ENCODE measurements at places on chromosomes 3 and 15.

- DNase-seq = peak; percentile 51
Measured at GRCh38 chr15:80982205-80982604, 7.4 kb downstream of the MESD start.

DNA sequence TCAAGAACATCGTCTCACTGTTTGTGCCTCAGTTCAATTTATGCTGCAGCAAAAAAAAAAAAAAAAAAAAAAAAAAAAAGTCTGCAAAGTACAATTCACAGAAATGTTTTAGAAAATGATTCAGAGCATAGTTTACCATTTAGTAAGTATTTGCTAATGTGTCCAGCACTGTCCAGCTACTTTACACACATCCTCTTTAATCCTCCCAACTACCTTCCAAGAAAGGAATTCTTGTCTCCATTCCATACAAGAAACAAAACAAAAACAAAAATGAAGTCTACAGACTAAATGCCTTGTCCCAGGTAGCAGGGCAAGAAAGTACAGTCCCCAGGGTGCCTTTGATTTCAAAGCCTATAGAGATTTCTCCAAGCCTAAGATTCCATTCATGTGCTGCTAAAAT, 38.9 kb upstream of the SNTN start:
- DNase-seq = no peak

DNA sequence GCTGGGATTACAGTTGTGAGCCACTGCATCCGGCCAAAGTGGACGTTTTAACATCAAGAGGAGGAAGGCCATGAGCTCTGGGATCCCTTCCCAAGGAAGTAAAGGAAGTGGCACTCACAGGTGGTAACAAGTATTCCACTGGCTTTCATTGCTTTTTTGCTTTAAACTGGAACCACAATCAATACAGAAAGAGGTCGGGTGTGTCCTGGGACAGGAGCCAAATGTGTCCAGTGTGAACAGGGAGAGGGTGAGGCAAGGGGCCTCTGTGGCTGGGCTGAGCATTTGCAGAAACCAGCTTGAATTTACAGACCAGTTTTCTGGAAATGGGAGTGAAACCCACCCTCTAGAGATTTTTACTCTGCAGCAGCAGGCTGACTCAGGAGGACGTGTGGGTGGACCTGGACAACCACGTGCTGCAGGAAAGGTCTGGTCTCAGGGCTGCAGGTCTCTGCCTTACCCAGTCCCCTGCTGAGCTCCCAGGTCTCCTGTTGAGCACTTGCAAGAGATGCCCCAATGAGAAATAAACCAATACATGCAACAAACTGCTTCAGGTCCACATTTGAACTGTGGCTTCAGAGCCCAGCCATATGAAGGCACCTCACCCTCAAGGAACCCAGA, 42.8 kb upstream of the TMEM115 start:
- DNase-seq = no peak

DNA sequence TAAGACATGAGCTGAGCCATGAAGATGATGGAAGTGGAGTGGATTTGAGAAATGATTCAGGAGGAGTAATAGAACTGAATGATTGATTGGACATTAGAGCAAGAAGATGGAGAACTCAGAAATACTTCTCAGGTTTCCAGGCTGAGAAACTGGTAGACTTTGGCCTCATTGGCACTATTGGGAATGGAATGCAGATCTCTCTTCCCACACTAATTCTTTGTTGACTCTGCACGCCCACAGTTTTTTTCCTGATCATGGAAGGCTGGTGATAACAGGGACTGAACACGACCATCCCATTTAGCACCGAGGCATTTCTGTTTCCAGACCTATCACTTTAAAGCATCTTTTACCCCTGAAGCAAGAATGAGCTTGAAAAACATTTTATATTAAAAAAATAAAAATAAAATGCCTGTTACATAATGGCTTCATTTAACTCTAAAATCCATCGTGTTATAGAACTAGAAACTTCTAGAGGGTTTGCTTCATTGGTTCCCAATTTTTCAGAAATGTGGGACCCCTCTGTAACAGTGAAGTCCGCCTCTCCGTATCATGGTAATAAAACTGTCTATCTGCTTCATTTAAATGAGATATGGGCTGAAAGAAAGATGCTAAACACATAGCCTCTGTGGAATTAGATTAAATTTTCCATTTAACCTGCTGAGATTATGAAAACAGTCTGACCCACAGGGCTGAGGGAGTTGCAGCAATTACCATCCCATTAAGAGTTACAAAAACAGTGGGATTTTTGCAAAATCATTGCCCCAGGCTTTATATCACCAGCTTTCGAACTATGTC, 562.0 kb upstream of the CFAP20DC start:
- no peak for DNase-seq

GRCh38 chr3:130757611-130758150, 11.1 kb upstream of the PIK3R4 start:
- DNase-seq = no peak

All from suppressor macrophage treated with lipopolysaccharide for 1 hour (primary cell).